ENCODE measurements at places on chromosomes 4 and X.

DNA sequence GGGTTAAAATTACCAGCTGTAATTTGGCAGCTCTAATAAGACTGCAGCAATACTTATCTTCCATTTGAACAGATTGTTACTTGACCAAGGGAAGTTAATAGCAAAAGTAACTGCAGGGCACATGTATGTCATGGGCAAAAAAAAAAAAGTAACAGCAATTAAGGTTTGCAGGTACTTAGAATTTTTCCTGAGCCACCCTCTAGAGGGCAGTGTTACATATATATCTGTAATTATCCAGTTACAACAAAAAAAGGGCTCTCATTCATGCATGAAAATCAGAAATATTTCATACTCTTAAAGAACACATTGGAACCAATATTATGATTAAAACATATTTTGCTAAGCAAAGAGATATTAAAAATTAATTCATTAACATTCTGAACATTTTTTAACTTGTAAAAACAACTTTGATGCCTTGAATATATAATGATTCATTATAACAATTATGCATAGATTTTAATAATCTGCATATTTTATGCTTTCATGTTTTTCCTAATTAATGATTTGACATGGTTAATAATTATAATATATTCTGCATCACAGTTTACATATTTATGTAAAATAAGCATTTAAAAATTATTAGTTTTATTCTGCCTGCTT, 25.1 kb downstream of the XIAP start:
- DNase-seq: no peak

DNA sequence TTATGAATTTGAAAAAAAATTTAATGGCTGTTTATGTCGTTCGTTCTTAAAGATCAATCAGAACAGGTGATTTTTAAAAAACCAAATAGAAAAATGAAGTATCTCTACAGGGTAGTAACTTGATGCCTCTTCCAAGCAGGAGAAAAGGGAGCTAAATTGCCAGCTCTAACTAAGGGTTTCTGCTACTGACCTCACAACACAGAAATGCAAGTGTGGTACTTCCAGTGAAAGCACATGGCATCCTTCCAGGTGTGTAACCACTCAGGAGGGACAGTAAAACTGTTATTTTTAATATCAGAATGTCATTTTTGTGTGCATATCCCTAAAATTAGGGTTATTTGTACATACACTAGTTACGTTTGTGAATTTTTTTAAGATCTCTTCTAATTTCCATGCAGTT, 116.8 kb upstream of the ZCCHC13 start:
- no peak for DNase-seq

DNA sequence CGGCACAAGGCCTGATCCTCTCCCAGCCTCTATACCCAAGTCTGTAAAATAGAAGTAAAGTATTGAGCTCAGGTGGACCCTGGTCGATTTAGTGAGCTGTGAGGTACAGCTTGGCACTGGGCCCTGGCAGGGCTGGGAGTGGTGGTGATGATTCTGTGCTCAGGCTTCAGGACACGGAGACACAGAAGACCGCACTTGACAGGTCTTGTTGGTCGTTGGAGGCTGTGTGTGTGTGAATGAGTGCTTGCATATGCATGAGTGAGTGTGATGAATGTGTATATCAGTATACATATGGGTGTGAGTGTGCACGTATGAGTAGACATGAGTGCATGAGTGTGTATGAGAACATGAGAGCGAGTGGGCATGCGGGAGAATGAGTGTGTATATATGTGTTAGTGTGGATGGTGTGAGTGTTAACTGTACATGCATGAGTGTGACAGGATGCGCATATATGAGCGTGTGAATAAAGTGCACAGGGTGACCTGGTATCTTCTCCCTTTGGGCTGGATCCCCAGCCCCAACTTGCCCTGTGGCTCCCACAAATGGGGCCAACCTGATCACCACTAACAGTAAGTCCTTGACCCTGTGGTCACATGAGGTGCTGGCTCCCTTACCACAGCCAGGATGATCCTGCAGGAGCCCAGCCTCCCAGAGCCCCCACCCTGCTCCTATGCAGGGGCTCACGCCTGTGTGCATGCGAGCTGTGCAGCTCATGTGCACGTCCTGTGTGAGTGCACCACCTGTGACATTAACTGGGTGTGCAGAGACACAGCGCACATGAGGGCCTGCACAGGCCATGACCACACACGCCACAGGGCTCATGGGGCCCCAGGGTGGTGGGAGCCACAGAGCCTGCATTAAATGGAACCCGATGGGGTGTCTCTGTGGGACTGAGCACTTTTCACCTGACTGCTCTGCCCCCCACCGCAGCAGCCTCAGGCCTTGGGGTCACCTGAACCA, 20.8 kb downstream of the SH3BP2 start:
- DNase-seq: no peak

DNA sequence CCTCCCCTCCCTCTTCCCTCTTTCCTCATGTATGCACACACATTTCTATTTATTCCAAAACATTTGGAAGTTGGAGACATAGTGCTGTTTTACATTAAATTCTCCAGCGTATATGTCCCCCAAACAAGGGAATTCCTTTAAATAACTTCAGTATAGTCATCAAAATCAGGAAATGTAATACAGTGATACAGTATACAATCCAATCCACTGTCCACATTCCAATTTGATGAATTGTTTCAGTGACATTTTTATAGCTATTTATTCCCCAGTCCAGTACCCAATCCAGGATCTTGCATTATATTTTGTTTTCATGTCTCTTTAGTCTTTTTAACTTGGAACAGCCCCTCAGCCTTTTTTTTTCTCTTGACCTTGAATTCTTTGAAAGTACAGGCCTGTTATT, 233.0 kb downstream of the DKK2 start:
- DNase-seq: no peak

- peak; percentile 5 for DNase-seq
Measured at GRCh38 chr4:166823126-166823525, 411.2 kb downstream of the SPOCK3 start.

DNA sequence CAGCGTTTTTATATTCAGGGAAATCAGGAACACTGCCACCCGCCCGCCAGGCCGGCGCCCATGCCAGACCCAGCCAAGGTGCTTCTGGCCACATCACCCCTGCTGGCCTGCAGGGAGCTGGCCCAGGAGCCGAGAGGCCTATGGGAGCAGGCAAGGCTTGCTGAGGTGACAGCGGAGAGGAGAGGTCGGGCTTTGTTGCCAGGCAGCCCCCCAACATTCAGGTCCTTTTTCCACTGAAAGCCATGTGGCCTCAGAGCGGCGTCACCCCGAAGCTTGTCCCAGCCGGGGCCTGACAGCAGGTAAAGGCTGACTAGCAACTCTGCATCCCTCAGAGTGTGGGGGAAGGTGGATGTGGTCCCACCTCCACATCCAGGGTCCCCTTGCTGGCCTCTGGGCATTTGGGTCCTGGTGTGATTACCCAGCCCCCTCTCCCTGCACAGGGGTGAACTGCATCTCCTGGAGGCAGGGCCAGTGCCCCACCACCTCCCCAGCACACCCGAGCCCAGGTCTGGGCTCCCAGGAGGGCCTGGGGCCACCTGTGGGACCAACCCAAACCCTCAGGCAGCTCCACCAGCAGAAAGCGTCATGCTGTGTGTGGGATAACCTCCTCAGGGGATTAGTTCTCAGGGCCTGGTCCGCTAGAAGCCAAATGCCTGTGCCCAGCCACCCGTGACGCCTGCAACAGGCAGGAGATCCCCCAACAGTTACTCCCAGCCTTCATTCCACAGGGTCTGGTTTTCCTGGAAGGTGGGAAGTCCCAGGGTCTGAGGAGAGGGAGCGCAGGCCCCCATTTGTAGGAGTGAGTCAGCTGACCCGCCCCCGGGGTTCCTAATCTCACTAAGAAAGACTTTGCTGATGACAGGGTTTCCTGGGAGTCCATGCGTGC, at the start of gene PDE6B:
Gene PDE6B, plus strand, starts transcription at position 869 of the 886 bp plus-strand sequence. CDS start 54 bp downstream, outside the sequence.
- DNase-seq: no peak

All from non-pigmented ciliary epithelial cell (primary cell).